ENCODE measurements at places on chromosomes 4 and X.

DNA sequence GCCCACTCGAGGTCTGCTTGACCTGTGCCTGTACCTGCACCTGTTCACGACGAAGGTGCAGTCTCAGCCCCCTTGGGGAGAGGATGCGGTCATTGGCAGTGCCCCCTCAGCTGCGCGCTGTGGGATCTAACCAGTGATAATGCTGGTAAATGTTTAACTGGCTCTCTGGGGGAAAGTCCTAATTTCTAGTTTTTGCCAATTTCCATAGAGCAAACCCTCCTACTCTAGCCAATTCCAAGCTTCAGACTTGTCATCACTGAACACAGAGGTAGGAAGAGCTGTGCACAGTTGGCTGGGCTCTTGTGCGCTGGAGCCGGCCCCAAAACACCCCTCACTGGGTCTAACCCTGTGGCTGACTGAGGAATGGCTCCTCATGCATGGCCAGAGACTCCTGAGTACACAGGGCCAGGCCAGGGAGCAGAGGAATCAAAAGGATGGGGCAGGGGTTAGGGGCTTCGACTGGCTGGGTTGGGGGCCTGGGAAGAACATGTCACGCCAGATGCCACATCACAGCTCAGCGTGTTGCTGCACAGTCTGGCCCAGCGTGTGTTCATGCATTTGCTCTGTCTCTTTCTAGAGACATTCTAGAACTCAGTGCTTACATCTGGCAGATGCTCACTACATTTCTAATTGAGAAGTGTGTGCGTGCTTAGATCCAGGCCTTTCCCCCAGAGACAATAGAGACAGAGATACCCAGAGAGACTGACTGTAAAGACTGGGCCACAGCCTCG, 270.8 kb downstream of the BCOR start:
- DNase-seq: no peak

GRCh38 chrX:7215842-7216241, 67.9 kb upstream of the PUDP start:
- DNase-seq: no peak

DNA sequence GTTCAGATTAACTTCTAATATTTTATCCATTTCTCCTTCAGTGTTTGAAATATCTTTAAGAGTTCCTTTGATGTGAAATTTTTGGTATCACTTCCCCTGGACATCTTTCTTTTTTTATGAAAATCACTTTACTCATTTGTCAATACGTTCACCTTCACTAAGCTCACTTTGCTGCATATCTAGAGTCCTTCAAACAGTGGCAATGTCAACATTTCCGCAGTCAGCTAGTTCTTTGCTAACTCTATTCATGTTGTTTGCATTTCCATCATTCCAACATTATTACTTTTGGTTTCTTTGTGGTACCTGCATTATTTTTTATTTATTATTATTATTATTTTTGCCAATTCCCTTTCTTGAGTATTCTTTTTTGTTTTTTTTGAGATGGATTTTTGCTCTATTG, 203.0 kb downstream of the GPAT3 start:
- DNase-seq: no peak

DNA sequence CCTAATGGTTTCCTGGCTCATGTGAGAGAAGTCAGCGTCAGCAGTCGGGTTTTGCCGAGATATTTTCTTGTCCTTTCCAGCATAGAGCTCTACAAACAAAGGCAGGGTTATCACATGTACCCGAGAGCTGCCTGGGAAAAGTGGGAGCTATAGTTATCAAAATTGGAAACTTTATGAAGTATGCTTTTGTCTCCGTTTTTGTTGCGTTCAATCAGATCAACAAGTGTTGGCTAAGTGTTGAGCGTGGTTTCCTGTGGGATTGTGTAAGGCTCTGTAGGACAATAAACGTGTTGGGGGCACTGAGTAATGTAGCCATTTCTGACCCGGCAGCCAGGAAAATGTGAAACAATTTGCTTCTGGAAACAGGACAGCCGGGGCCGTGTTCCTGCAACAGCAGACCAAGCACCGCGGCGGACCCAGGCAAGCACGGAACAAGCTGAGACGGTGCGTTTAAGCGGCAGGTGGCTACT, at the start of gene BMX:
TSS of gene BMX (plus strand) at position 311 of the 470 bp plus-strand sequence. CDS start 7,547 bp downstream, outside the sequence.
- no peak for DNase-seq

GRCh38 chr4:26001816-26002215, 87.8 kb downstream of the SMIM20 start:
- no peak for DNase-seq

DNA sequence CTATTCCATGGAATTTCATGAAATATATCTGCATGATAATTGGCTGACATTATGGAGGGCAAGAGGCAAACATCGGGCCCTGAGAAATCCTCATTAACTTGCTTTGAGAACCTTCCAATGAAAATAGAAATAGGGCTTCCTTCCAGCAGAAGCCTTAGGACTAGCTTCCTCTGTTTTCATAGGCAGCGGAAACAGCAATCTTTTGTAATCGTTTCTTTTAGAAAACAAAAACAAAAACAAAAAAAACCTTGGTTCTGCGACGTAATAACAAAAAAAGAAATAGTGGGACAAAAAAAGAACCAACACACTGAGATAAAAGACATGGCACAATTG, 62.9 kb downstream of the GEMIN8 start:
- no peak for DNase-seq

DNA sequence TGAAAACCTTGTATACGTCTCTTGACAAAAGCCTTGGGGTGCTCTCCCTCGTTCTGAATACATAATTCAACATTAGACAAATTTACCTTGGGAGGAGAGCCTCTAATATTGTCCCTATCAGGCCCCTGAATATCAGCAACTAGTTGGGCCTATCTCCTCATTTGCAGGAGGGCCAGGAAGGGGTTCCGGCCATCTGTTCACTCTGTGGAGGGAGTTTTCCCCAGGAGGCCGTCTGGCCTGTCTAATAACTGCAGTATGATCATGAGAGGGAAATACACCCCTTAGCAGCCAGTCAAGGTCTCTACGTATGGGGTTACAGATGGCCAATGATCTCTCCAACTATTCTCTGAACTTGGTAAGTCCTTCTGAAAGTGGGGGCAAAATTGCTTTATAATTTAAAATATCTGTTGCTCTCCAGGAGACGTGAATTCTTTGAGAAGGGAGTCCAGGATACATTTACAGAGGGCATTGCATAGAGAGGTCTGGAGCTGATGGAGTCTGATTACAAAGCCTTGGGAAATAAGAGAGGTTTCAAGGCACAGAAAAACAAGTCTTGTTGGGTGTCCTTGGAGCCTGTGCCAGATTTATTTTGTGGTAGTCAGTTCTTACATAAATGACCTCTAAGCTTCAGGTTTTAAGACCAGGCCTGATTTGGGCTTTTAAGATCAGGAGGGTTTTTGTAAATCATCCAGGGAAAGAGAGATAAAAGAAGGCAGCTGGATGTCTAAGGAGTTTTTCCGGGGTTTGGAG, 48.2 kb upstream of the UXT start:
- DNase-seq: no peak

GRCh38 chrX:75181721-75182120, 25.6 kb upstream of the ABCB7 start:
- no peak for DNase-seq

DNA sequence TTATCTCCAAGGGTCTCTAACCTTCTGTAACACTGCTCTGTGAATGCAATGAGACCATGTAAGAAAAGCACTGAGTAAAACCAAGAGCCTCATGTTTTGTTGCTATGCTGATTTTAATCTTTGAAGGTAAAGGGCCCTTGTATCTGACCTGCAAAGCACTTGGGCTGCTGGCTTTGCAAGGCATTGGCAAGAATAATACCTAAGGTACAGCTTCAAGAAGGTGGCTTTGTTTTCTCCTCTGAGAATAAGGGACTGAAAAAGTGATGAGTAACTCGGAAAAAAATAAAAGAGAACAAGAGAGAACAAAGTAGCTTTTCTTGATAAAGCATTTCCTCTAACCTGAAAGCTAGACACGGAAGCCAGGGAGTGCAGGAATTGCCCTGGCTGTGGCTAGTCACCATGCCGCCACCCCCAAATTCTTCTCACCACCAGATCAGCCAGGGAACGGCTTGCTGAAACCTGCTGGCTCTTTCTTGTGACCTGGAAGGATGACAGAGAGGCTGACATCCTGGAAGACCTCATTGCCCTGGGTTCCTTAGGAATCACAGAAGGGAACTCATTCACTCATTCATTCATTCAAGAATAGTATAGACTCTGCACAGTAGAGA, 41.8 kb upstream of the HS3ST1 start:
- no peak for DNase-seq

DNA sequence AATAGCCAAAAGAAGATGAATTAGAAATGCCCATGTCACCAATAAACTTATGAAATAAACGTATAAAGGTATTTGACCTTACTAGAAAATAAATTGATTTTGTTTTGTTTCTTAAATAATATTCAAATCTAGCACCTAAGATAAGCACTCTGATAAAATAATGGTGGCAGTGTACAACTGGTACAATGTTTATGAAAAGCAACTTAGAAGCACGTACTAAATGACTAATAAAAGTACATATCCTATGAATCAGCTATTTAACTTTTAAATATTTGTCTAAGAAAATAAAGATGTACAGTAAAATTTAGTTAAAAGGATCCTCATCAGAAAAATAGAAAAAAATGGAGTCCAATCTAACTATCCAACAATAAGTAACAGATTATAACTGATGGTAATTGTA, 6.7 kb downstream of the MANBA start:
- no peak for DNase-seq

DNA sequence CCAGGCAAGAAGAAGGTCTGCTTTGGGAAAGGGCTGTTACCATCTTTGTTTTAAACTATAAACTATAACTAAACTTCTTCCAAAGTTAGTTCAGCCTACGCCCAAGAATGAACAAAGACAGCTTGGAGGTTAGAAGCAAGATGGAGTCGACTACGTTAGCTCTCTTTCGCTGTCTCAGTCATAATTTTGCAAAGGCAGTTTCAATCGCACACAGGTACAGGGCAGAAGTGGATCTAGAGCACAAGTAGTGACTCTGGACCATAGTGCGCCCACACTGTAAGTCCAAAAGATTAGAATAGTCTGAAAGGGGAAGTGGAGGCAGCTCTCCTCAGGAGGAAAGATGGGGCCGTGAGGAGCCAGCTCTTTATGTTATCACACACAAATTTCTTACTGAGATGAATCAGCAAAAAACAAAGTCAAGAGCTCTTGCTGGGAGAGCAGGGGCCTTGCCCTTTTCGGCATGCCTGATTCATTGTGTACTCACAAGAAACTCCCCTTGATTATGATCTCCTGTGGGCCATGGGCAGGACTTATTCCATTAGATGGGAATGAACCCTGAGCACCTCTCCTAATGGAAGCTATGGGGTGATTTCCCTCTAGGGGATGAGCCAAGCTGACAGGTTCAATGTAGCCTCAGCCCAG, 58.6 kb downstream of the FUNDC1 start:
- no peak for DNase-seq

- DNase-seq: no peak
Measured at GRCh38 chr4:124873361-124874171, 161.0 kb upstream of the ANKRD50 start.

- no peak for DNase-seq
Measured at GRCh38 chr4:176302283-176303275, 17.2 kb upstream of the SPCS3 start.

GRCh38 chrX:8565729-8566128, 101.1 kb downstream of the VCX3B start:
- DNase-seq: no peak

GRCh38 chr4:89492581-89493071, 185.0 kb upstream of the GPRIN3 start:
- no peak for DNase-seq

DNA sequence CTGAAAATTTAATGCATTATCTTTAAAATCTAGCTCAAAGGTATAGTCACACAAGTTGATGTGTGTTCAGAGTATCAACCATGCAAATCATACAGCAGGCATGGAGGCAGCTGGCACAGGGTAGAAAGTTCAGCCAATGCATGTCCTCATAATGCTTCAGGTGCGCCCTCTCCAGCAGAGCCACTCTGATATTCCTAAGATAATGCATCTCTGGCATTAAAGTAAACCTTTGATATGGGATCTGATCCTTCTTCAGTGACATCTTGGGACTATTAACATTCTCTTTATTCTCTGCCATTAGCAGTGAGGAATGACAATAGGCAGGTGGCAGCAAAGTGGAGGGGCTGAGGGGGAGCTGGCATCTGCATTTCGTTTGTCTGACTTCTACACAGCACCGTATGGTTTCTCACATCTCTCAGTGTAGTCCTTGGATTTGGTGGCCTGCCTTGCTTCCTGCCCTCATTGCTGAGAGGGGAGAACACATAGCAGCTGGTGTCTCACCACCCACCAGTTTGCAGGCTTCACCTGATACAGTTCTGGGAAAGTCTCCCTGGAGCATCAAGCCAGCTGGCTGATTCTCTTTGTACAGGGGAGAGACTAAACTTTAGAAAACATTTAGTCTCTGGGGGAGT, 168.7 kb upstream of the TBC1D9 start:
- DNase-seq: no peak

DNA sequence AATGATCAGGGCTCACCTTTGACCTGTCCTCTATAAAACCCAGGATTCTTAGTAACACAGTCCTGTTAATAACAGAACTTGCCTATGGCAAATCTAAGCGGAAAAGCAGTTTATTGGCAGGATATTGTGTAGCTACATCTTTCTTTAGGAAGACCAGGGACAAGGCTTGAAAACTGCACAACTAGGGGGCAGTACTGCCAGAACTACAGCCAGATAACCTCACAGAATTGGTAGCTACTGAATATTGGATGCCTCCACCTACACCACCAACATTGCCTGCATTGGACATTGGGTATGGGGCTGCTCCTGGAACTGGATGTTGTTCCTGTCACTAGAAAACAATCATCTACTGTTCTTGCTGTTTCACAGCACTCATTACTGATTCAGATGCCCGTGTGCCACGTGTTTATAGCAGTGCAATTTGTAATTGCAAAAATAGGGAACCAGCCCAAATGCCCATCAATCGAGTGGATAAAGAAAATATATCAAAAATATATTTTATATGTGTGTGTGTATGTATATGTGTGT, 47.4 kb downstream of the REPS2 start:
- no peak for DNase-seq

GRCh38 chr4:73705056-73705432, 35.3 kb upstream of the CXCL8 start:
- DNase-seq: no peak

DNA sequence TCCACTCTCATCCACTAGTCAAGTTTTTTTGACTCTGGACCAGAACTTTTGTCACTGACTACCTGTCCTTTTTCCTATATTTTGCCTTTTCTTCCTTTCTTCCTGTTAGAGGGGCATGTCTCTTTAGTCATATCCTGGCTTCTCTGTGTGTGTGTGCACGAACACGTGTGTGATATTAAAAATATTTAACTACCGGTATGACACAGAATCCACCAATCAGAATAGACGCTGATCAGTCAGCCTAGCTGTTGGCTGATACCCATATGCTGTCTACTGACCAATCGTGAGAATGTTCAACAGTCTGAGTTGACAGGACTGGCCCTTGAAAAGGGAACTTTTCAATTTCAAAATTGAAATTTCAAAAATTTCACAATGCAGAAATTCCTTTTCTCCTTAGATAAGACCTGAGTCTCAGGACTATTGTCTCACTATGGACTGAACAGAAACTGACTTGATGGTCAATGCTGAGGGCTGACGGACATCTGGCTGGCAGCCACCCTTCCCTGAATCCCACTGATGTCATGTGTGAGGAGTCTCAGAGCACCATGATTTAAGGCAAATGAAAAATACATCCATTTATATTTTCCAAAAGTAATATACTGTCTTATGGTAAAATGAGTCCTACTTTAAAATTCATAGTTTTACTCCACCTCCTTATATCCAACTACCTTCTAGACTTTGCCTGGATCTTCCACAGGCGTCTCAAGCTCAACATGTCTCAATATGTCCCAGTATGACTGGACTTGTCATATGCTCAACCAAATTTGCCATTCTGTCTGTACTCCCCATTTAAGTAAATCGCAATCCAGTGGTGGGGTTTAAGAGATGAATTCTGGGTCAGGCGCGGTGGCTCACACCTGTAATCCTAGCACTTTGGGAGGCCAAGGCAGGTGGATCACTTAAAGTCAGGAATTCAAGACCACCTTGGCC, 78.0 kb downstream of the CHRNA9 start:
- no peak for DNase-seq

All from cerebellar nuclear complex (tissue), 1 donor.